ENCODE measurements at places on chromosomes 4 and X.

GRCh38 chr4:111847296-111848008 lies 297.8 kb upstream of the FAM241A start:
- DNase-seq = no peak

GRCh38 chr4:53886090-53886489 lies 178.3 kb downstream of the CHIC2 start:
- DNase-seq = no peak

- DNase-seq = no peak
Measured at GRCh38 chrX:39633293-39633692, 464.5 kb downstream of the BCOR start.

- no peak for DNase-seq
Measured at GRCh38 chrX:21748235-21748634, 9.7 kb downstream of the SMPX start.

GRCh38 chr4:101274888-101275752 lies 72.2 kb downstream of the PPP3CA start:
- DNase-seq = no peak

GRCh38 chr4:161650812-161651211 lies 513.0 kb downstream of the FSTL5 start:
- DNase-seq = no peak

DNA sequence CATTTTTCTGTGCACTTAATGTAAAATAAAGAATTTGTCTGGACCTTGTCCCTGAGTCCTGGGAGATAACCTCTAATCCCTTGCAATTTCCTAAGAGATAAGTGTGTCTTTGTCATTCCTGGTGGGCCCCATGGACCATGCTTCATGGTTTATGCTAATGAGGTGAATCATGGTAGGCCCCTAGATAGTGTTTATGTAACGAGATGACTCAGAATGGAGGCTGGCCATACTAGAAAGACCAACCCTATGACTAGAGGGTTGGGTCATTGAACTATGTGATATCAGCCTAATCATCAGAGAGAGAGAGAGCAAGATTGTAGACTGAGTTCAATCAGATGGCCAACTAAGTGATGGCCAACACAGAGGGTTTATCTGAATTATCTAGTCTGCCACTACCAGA lies 64.2 kb upstream of the NHSL2 start:
- no peak for DNase-seq

GRCh38 chr4:90145319-90145718 lies 18.1 kb downstream of the CCSER1 start:
- no peak for DNase-seq

DNA sequence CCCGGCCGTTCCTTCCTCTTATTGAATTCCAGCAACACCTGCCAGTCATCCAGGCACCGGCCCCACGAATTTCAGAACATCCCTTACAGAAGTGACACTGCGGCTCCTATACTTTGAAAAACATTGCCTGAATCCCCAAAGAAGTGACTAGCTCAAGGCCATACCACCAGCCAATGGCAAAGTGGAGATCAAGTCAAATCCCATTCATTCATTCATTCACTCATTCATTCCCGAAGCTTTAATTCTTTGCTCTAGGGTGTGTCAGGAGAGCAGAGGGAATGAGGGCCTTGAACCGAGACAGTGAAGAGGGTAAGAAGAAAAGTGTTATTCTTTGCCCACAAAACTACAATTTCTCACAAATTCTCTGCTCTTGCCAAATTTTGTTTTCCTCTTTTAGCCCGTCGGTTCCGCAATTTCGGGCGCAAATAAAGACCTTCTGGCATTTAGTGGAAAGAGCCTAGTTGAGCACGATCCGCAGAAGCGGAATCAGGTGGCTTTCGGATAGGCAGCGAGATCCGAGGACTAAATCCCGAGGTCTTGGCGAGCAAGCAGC lies 824 bp upstream of the HMGB3 start:
- DNase-seq = no peak

DNA sequence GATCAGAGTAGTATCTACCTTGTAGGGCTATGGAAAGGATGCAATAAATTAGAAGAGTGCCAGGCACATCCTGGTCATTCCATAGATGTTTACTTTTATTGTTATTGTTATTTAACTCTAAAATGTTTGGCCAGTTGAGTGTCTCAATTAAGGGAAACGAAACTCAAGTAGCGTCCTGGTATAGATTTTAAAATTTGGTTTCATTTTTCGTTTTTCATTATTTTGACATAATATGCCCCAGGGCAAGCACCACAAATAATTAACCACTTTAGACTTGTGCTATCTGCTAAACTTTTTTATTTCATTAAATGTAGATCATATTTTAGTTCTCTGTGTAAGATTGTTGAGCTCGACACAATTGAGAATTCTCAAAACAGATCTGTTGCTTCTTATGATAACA lies 179.7 kb upstream of the PRPS2 start:
- DNase-seq = no peak

DNA sequence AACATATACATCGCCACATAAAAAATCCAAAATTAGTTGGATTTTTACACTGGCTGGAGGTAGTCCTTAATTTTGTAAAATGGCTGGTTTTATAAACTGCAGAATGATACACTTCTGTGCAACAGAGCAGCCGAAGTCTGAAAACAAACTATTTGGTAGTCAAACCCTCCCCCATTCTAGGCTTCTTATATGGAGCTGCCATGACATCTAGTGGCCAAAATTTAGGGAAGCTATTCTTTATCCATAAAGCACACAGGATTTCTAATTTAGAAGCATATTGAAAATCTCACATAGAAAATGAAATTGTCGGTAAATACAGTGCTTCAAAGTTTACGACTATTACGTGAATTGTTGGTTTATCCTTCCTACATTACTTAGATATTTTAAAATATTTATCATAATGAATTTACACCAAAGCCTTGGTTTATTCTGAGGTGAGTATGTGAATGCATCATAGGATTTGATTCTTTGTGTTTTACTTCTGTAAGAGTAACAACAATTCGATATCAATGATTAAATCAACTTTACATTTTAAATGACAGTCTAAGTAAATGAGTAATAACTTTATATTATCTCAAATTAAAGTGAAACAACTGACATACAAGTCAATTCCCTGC lies 113.4 kb upstream of the FAM241A start:
- no peak for DNase-seq

GRCh38 chrX:38618180-38618579 lies 56.8 kb downstream of the TSPAN7 start:
- no peak for DNase-seq

DNA sequence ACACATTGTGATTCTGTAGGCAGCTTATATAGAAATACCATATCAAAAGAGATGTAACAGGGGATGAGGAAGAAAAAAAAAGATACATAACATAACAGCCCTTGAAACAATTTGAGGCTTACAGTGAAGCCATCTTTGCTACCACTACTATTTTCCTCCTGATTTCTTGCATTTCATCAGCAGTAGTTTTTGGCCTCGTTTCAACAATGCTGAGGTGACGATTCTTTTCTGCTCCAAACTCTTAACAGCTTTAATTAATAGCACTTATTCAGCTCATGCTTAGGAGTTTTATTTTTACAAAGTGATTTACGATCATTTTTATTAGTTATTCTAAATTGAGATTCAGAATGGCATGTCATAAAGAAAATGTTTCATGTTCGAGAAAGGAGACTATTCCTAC lies 163.2 kb downstream of the DCK start:
- DNase-seq = no peak

DNA sequence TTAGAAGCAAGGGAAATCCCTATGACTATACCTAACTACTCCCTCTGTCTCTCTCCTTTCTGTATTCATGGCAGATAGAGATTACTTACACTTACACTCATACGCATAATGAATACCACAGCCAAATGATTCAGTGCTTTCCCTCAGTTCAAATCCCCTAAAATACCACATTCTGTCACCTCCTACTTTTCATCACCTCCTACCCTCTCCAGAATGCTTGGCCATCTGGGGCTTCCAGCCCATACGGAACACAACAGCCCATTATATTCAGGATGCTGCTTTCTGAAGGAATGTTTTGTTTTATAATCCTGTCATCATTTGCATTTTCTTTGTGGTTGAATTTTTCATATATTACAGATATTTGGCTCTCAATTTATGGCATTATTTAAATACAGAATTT lies 361.6 kb downstream of the GRIA2 start:
- no peak for DNase-seq

GRCh38 chr4:80307774-80308465 lies 27.6 kb upstream of the CFAP299 start:
- DNase-seq = no peak

GRCh38 chr4:100165809-100166208 lies 24.5 kb downstream of the DDIT4L start:
- DNase-seq = no peak
